ENCODE measurements at places on chromosomes 16 and 17.
A peak's percentile ranks its signal among the peaks of the same experiment; 100 is the strongest.

DNA sequence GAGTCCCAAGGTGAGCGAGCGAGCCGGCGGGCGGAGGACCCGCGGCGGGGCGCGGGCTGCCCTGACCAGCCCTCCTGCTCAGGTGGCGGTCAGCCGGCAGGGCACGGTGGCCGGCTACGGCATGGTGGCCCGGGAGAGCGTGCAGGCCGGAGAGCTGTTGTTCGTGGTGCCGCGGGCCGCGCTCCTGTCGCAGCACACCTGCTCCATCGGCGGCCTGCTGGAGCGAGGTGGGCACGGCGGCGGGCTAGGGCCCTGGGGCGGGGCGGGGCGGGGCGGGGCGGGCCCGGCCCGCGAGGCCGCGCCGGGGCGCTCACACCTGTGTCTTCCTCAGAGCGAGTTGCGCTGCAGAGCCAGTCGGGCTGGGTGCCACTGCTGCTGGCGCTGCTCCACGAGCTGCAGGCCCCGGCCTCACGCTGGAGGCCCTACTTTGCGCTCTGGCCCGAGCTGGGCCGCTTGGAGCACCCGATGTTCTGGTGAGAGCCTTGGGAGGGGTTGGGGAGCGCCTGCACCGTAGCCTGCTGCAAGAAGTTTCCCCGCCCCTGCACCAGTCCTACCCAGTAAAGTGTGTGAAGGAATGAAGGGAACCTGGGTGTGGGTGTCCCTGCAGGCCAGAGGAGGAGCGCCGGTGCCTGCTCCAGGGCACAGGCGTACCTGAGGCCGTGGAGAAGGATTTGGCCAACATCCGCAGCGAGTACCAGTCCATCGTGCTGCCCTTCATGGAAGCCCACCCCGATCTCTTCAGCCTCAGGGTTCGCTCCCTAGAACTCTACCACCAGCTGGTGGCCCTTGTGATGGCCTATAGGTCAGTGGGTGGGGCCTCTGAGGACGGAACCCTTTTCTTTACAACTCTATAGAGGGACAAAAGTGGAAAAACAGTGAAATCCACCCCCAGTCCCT, 802 bp downstream of the SETD6 start:
- DNase-seq: no peak

GRCh38 chr16:29007730-29008593, 23.1 kb downstream of the LAT start:
- peak; percentile 60 for DNase-seq

DNA sequence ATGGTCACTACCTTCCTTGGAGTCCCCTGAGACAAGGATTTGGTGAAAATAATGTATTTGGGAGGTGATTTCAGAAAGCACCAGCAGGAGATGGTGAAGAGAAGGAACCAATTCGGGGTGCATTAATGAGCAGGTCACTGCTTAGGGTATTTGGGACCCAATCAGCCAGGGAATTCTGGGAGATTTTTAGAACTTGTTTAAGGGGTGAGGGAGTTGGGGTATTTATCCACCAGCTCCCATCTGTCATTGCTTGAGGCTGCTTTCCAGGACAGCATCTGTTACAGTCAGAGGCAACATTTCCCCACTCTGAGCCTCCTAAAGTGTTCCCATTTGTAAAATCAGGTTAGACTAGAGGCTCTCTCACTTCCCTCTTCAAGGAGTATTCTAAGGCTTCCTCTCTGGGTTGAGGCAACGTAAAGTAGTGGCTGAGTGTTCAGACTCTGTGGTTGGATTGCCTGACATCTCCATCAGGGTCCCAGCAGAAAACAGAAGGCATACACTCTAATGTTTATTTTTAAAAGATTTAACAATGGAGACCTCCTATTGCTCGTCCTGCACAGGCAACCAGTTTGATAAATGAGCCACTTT, 60.9 kb downstream of the CLEC19A start:
- no peak for DNase-seq

- peak; percentile 22 for DNase-seq
Observed at GRCh38 chr17:35795007-35795870, at the start of gene MMP28. Gene MMP28, minus strand, starts transcription at chr17:35795641. Its CDS starts 264 bp downstream, at chr17:35795377.

DNA sequence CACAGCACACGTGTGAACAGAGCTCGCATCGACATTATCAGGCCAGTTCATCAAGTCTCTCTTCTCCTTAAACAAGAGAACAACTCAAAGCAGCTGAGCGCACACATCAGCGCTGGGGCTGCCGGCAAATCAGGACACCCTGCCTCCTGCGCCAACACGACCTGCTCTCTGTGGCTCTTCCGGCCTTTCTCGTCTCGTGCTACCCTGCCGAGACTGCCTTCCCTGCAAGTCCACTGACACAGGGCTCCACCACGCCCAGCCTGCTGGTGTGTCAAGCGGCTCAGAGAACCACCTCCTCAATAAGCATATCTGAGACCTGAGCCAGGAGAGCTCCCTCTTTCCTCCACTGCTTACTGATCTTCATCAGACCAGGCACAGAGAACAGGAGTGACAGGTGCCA, 96.9 kb downstream of the ZNF778 start:
- no peak for DNase-seq

DNA sequence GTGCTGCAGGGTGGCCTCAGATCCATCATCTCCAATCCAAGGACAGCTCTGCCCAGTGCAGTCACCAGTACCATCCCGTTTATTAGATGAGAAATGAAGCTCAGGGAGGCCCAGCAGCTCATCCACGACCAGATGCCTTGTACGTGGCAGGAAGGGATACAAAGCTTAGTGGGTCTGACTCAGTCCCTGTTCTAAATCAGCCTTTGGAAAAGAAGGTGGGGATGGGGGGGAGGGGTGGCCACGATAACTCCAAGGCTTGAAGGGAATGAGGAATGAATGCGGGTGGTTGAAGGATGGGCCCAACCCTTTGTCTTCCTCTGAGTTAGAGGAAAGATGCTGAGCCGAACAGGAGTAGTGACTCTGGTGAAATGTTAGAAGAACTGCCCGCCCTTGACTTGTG, 25.8 kb downstream of the LLGL2 start:
- no peak for DNase-seq

- no peak for DNase-seq
Observed at GRCh38 chr16:11117576-11118211, 138.3 kb downstream of the SOCS1 start.

DNA sequence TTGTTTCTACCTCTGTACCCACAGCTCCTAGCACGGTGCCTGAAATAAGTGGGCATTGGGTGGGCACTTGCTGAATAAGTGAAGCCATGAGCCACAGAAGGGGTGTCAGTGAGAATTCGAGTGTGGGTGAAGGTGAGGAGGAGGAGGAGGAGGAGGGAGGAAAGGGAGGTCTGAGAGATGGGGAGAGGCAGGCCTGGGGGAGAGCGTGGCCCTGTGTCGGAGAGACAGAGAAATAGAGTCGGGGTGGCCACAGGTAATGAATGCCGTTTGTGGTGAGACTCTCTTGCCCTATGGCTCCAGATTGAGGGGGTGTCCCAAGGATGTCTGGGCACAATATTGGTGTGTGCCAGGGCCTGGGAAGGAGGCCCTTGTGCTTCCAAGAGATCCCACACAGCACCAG, 49.2 kb downstream of the SDK2 start:
- DNase-seq: no peak

DNA sequence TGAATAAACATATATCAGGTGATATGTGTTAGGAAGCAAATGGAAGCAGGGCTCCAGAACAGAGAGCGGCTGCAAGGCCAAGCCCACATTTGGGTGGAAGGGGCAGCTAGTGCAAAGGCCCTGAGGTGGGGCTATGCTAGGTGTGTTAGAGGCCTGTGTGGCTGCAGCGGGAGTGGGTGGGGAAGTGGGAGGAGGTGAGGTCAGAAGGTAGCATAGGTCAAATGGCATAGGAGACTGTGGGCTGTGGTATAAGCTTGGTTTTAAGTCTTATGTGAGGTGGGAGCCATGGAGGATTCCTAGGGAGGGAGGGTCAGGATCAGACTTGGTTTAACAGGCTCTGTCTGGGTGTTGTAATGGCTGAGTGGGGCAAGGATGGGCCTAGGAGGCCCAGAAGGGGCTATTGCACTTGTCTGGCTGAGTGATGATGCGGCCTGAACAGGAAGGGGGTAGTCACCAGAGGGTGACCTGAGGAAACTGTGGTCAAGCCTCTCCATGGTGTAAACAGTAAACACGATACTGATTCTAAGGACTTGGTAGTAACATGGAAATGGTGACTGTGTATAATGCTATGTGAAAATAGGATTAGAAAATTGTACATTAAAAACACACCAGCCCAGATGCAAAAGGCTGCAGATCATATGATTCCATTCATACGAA, 31.1 kb downstream of the RAI1 start:
- peak; percentile 52 for DNase-seq

GRCh38 chr16:84725481-84726078, 25.8 kb downstream of the USP10 start:
- DNase-seq: no peak

DNA sequence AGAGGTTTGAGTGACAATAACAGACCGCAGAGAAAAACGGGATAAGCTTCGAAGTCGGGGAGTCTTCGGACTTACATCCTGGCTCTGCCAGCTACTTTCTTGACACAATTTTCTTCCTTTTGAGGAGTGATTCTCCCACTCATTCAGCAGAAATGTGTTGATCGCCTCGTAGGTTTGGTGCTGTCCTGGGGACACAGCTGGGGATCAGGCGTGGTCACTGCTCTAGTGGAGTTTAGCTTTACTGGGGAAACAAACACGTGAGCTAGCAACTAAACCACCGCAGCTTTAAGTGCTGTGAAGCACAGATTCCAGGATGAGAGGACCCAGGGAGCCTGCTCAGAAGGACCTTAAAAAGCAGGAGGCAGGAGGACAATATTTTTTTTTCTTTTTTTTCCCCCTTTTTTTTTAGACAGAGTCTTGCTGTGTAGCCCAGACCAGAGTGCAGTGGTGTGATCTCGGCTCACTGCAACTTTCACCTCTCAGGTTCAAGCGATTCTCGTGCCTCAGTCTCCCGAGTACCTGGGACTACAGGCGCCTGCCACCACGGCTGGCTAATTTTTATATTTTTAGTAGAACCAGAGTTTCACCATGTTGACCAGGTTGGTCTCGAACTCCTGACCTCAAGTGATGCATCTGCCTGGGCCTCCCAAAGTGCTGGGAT, 858 bp downstream of the NUBP1 start:
- no peak for DNase-seq

GRCh38 chr16:50408001-50408561, 39.3 kb upstream of the BRD7 start:
- DNase-seq: no peak

- no peak for DNase-seq
Observed at GRCh38 chr17:42061646-42062487, 11.5 kb upstream of the C17orf113 start.

GRCh38 chr17:73142872-73143381, 21.9 kb upstream of the SSTR2 start:
- peak; percentile 98 for DNase-seq

GRCh38 chr16:17229766-17230165, 241.0 kb downstream of the XYLT1 start:
- DNase-seq: no peak

GRCh38 chr17:34420254-34420766, 57.3 kb upstream of the CCL1 start:
- peak; percentile 44 for DNase-seq

GRCh38 chr16:11978080-11978479, 1.5 kb downstream of the SNX29 start:
- no peak for DNase-seq

GRCh38 chr17:51120357-51120738, 320 bp downstream of the SPAG9 start:
- no peak for DNase-seq

DNA sequence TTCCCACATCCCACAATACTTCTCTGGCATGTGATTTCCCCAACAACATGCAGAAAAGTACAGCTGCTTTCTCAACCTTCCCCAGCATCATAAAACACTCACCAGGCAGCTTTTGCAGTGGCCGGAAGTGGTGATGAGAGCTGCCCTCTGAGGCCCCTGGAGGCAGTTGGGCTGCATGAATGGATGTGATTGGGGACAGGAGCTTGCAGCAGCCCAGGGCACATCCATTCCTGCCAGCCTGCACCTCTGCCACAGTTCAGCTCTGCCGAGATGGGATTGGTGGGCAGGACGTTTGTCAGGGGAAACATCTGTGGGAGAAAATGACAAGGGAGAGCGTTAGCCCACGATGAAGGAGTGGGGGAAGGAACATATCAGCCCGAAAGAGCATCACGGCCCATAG, 19.8 kb downstream of the NUBP1 start:
- DNase-seq: no peak

DNA sequence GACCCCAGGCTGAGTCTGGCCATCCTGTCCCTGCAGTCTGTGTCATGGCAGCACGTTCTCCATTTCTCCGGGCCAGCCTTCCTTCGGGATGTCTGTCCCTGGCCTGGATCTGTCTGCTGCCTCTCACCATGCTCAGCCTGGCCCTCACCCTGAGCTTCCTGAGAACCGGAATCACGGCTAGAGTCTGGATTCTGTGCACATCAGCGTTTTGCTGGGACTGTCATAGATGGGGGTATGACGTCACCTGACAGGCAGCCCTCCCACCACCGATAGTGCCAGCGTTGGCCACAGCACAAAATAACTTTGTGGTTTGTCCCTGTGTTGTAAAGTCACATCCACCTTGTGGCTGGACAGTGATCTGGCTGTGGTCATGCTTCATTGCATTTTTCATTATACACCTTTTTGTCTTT, 59.2 kb downstream of the B9D1 start:
- DNase-seq: no peak

GRCh38 chr17:66443166-66443565, 140.8 kb downstream of the PRKCA start:
- DNase-seq: no peak

- peak; percentile 96 for DNase-seq
Observed at GRCh38 chr17:78349891-78350642, 9.8 kb downstream of the SOCS3 start.

- DNase-seq: no peak
Observed at GRCh38 chr16:47013910-47014309, 40.4 kb upstream of the DNAJA2 start.

DNA sequence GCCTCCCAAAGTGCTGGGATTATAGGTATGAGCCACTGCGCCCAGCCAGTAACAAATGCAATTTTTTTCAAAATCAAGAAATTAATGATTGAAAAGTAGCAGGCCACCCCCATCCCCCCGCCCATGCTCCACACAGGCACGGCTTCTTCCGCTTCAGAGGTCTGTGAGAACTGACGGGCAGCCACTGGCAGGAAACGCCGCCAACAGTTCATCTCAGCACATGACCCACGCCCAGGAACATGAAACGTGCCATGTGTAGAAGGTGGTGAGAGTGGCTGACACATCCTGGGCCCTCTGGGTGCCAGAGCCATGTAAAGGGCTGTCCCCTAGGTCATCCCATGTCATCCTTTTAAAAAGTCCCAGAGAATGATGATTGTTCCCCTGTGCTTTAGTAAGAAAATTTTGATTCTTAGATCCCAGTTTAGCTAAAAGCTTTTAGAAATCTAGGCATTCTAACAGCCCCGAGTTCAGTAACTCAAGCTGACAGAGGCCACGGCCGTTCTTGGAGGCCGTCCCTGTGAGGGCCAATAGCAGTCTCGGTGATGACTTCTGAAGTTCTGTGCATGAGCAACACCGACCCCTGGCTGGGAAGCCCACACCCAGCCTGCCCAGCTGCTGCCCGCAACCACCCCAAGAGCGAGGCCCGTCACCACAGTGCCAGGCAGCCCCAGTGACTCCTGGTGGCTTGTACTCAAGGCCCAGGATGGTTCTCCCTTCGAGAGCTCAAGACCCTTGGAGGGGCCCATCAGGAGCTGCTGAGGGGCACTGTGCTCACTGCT, 52.1 kb downstream of the KLHDC4 start:
- peak; percentile 1 for DNase-seq

Measured in inflammatory macrophage treated with lipopolysaccharide for 1 hour (primary cell).